ENCODE measurements at places on chromosomes 16 and 17. TPM values are rescaled to one million over a fixed set of nuclear protein-coding genes. Genes with fewer than 3 reads are reported as not detected.

The SCARF1 gene
- total RNA-seq: 4.0 TPM

The COG4 gene
- total RNA-seq: 70.8 TPM

DNA sequence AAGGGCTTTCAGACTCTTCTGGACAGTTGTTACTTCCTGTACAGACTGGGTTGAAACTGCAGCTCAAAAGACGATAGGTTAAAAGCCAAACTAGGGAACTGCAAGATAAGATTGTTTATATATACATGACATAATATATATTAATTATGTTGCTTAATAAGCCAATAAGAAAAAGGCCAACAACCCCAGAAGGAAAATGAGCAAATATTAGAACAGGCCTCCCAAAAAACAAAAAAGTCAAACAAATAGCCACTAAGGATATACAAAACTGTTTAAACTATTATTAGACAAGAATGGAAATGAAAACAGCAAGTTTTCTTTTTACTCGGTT lies 495 bp upstream of the CMTR2 start:
- H3K27me3 ChIP-seq: no peaks in the 10 kb centered on the region
- H3K4me1 ChIP-seq: peaks cover 9% of the 10 kb centered on the region
- no peaks in the 10 kb centered on the region for H3K36me3 ChIP-seq
- peak overlapping the region; percentile 91 for H3K4me3 ChIP-seq
- no peak for DNase-seq

DNA sequence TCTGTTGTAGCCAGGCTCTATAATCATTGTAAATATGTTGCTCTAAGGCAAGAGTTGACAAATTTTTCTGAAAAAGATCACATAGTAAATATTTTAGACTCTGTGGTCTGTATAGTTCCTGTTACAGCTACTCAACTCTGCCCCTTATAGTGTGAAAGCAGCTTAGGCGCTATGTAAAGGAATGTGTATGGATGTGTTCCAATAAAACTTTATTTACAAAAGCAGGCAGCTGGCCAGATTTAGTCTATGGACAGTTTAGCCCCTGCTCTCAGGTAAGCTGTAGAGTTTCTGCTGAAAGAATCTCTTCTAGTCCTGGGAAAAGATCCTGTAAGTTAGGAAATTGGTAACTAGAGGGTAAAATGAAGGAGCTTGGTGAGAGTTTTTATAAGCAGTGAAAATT lies 133.1 kb downstream of the SALL1 start:
- no peaks in the 10 kb centered on the region for H3K4me1 ChIP-seq
- no peaks in the 10 kb centered on the region for H3K36me3 ChIP-seq
- DNase-seq: no peak
- H3K27me3 ChIP-seq: no peaks in the 10 kb centered on the region

- H3K4me3 ChIP-seq: no peak overlapping the region
- H3K36me3 ChIP-seq: peaks cover 9% of the 10 kb centered on the region
- no peak overlapping the region for H3K27ac ChIP-seq
- H3K27me3 ChIP-seq: peaks cover 1% of the 10 kb centered on the region
Observed at GRCh38 chr17:11642655-11643054, 44.4 kb downstream of the DNAH9 start.

Measured in glutamatergic neuron (in vitro differentiated cells).